ENCODE measurements at places on chromosomes 16 and 17.

DNA sequence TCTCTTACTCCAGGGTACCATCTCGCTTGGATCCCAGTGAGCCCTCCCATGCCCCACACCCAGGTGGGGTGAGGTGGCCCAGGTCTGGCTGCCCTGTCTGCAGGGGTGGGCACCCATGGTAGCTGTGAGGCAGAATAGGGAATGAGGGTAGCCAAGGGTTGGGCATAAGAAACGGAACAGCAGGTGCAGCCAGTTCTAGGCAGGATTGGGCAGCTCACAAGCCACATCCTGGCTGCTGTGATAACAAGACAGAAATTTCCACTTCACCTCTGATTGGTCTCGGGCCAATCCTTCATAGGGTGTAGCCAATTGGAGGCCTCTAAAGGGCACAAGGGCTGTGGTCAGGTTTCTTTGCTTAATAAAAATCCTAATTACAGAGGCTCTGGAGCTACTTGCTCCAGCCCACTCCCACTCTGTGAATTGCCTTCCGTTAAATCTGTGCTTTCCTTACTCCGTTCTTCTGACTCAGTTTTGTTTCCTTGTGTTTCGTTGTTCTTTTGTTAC lies 1.5 kb upstream of the ARHGDIG start:
- DNase-seq = peak; percentile 13

DNA sequence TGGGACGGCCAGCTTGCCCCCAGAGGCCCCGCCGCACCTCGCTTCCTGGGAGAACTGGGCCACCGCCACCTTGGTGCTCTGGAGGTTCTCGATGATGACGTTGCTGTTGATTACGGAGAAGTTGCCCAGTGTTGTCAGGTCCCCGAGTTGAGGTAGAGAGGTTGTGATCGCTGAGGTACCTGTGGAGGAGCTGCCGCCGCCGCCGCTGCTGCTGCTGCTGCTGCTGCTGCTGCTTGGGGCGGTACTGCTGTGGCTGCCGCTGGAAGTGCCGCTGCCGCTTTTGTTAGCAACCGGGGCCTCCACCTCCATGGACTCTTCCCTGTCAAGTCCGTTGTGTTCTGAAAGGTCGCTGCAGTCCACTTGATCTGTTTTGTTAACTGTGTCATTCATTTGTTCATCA lies 9.5 kb downstream of the SALL1 start:
- DNase-seq = no peak

DNA sequence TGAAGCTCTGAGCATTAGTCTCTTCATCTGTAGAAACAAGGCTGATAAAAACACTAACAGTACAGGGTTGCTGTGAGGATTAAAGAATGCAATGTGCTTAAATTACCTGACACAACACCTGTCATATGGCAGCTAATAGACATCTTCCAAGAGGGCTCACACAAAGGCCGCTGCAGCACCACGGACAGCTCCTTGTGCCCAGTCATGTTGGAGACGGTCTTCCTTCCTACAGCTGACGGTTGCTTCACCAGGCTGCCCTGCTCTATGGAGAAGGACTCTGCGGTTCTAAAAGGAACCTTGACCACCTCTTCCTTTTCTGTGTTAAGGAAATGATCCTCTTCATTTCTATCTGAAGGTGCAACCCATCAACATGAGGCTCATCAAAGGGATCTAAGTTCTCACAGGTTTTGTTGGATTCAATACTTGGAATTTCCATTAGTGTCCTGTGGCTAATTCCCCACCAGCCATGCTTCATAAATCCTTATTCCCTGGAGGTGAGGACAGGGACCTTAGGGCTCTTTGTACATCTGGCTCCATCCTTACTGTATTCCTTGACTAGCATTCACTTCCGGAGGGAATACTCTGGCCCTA lies 138.9 kb upstream of the CES5A start:
- DNase-seq = peak; percentile 53

- DNase-seq = peak; percentile 16
These were observed 123.8 kb downstream of the GOSR1 start for GRCh38 chr17:30600830-30601494.

GRCh38 chr17:13484020-13484419 lies 117.7 kb downstream of the HS3ST3A1 start:
- DNase-seq = no peak

DNA sequence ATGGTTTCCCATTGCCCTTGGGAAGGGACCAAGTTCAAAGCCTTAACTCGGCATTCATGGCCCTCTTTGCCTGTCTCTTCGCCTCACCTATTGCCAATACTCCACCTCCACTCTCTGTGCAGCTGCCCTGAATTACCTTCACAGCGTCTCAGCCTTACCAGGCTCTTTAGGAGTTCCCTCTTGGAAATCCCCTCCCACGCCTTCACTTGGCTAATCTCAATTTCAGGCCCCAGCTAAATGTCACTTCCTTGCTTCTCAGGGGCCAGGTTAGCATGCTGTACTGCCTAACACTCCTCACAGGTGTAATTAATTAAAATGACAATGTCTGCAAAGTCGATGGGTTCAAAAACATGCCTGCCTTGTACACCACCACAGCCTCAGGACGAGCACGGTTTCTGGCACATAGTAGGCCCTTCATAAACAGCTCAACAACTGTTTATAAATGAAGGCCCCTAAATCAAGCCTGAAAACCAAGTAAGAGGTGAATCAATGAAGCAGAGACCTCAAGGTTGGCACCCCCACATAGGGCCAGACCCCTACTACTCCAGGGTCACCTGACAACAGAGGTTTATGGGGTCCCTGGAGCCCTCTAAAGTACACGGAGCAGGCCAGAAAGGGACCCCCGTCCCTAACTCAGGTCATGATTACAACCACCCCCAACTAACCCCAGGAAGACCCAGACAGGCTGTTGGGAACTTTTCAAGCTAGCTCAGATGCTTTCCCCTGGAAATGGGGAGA lies 11.2 kb upstream of the EEF2K start:
- no peak for DNase-seq

DNA sequence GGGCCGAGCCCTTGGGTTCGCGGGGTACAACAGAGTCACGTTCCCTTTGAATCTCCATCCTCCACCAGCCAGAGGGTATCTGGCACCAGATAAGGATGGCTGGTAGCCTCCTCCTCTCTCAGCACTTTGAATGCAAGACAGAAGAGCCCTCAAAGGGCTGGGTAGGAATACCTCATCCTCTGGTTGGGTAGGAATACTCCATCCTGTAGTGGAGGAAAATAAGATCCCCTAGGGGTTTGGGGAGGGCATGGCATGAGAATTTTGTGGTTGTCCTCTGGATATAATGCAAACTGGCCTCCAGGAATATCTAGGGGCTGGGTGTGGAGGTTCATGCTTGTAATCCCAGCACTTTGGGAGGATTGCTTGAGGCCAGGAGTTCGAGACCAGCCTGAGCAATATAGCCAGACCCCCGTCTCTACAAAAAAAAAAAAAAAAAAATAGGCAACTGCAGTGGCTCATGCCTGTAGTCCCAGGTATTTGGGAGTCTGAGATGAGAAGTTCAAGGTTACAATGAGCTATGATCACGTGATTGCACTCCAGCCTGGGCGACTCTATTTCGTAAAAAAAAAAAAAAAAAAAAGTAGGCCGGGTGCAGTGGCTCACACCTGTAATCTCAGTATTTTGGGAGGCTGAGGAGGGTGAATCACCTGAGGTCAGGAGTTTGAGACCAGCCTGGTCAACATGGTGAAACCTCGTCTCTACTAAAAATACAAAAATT lies 2.7 kb downstream of the IGFBP4 start:
- DNase-seq = no peak

GRCh38 chr17:48391444-48391843 lies 38.6 kb downstream of the SKAP1 start:
- DNase-seq = no peak

DNA sequence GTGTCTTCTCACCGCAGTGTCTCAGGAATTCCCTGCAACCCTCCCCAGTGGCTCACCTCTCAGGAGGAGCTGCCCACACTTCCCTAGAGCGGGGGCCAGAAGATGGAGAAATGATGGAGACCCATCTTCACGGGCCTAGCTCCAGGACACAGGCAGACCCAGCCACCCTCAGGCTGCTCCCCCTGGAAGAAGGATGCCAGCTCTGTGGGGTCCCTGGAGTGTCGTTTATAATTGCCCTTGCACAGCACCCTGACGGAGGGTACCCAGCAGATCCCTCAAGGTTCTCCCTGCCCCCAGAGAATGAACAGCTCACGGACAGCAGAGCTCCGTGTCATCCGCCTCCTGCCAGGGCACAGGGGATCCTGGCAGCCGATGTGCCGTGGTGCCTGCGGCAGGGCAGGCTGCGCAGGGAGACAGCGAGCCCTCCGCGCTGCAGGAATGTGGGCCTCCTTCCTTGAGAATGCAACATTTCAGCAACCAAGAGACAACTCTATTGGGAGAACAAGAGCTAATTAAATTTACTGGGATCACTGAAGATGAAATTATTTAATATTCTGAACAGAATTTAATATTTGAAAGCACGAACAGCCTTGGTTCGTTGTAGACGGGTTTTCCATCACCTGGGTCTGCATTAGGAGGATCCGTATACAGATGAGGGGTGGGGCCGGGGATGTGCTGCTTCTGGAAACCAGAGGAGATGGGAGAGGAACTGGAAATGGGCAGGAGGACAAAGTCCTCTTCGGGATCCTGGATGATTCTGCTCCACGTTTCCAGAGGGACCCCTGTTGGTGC lies 21.0 kb upstream of the RBFOX3 start:
- DNase-seq = no peak

GRCh38 chr16:65884018-65884417 lies 482.5 kb upstream of the CDH5 start:
- DNase-seq = no peak

- peak; percentile 53 for DNase-seq
These were observed 677 bp downstream of the SNTB2 start for GRCh38 chr16:69187446-69188235.

- no peak for DNase-seq
These were observed 6.4 kb upstream of the MTSS2 start for GRCh38 chr16:70692130-70692872.

DNA sequence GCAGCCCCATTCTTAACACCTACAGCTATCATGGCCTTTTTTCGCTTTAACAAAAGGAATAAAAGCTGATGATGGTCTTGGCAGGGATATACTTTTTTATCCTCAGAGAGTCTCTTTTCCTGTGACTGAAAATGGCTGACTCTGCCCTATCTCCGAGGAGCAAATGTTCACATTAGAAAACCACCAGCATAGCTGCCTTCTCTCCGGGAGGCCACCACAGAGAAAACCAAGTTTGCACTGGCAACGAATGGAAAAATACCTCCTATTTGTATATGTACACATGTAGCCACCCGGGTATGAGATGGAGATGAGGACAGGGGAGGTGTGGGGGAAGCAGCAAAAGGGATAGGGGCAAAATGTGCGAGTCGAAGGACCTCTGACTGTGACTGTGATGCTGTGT lies 88.2 kb downstream of the STX8 start:
- no peak for DNase-seq

- DNase-seq = no peak
These were observed 4.1 kb upstream of the ARL5C start for GRCh38 chr17:39170109-39170508.

- DNase-seq = no peak
These were observed 842 bp upstream of the LDAF1 start for GRCh38 chr16:21157632-21158031.

DNA sequence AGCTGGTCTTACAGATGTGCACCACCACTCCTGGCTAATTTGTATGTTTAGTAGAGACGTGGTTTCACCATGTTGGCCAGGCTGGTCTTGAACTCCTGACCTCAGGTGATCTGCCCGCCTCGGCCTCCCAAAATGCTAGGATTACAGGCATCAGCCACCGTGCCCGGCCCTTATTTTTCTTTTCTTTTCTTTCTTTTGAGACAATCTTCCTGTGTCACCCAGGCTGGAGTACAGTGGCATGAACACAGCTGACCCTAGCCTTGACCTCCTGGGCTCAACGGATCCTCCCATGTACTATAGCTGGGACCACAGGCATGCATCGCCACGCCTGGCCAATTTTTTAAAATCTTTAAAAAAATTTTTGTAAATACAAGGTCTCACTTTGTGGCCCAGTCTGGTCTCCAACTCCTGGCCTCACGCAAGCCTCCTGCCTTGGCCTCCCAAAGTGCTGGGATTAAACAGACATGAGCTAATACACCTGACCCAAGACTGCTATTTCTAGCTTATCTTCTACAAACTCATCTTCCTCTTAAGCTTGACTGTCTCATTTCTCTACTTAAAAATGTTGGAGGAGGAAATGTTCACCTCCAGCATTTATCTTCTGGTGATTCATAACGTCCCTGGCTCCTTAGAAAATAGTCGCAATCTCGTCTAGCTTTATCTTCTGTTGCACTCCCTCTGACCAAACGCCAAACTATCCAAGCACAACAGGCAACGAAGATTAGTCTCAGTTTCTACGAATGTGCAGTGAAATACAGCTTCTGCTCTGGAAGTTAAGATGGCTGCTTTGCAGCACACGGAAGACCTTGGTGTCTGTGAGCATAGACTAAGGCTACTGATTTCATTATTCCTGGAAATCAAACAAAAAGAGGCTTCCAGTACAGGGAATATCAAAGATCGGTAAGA lies 8.2 kb upstream of the TMEM94 start:
- DNase-seq = no peak

- DNase-seq = no peak
These were observed 21.9 kb downstream of the GJD3 start for GRCh38 chr17:40342504-40343218.

DNA sequence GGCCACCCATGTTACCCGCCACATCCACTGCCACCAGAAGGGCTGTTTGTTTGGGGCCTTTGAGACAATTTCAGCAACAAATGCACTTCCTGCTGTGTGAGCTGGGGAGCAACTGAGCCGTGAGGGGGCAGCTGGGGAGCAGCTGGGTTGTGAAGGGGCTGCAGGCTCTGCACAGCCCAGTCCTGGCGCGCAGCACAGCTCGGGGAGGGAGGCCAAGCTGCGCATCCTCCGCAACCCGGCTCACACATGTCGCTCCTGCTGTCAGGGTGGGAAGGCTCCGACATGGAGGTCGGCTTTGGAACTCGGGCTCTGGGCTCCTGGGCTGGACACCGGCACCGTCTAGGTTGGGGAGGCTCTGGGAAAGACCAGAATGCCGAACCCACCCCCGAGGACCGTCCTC lies 53.6 kb downstream of the CBFA2T3 start:
- no peak for DNase-seq

DNA sequence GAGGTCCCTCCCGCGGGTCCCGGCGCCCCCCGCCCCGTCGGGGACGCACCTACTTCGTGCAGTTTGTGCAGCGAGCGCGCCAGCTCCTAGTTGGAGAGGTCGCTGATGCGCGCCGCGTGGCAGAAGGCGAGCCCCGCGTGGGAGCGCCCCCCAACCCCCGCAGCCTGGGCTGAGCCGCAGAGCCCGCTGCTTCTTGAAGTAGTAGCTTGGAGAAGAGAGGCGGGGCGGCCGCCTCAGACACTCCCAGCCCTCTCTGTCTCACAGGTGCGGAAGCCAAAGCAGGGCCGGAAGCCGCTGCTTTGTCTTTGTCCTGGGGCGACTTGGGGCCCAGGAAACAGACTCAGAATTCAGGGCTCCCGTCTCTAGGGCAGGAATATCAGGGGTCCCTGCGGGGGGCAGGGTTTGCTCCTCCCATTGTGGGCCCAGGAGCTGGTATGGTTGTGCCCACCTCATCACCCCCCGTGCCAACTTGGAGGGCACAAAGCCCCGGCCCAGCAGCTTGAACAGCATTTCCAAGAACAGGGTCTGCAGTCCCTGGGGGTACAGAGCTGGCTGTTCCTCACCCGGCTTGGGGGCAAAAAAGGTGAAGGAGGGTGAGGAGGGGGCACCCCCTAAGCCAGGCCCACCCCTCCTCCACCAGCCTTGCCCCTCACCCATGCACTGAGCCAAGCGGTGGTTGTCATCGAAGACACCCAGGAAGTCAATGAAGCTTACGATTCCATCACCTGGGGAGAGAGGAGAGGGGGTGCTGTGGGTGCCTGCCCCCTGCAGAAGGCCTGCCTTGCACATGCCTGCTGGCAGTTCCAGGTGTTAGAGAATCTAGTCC lies 13.5 kb downstream of the SPATA32 start:
- peak; percentile 79 for DNase-seq

- no peak for DNase-seq
These were observed 122.4 kb upstream of the TMEM97 start for GRCh38 chr17:28196636-28197035.

Measured in activated CD4-positive, alpha-beta T cell treated with anti-CD3 and anti-CD28 coated beads, Interleukin-2, amount 50 U/mL, for 48 hours (primary cell).